ENCODE measurements at places on chromosomes 13 and 19.

DNA sequence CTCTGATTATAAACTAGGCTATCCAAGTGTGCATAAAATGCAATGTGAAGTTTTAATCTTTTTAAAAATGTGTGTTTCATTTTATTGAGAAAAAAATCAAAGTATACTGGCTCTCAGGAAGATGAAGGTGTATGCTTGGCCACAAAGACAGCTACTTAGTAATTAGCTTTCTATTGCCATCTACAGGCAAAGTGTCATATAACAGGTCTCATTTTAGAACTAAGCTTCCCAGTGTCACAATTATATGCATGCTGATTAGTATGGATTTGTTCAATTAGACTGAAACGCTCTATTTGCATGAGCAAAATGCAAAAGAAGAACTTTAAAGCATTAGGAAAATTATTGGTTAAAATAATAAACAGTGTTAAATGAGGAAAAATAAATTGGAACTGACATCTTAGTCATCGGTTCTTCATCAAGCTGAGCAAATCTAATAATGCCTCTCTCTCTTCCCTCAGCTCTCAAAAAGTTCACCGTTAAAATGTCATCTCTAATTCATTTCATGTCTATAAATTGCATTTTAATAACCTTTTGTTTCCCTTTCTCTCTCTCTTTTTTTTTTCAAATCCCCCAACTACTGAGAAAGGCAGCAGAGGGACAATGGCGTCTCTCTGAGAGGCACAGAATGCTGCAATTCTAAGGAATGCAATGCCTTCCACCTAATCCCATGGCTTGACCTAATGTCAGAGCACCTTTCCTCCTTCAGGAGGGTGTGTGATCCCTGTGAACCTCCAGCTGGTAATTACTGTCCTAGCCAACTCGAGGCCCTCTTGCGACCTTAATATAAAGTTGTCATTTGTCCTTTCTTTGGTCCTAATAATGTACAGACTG is 313.1 kb upstream of the MAB21L1 start:
- DNase-seq, result peak; percentile 64

GRCh38 chr19:42450314-42450934 is 7.7 kb upstream of the CXCL17 start:
- DNase-seq, result peak; percentile 94

- no peak for DNase-seq
Observed at GRCh38 chr13:84500016-84500415, 617.7 kb upstream of the SLITRK1 start.

GRCh38 chr19:48147597-48148175 is 22.5 kb downstream of the LIG1 start:
- no peak for DNase-seq

- no peak for DNase-seq
Observed at GRCh38 chr13:62137629-62138405, 722.2 kb upstream of the PCDH20 start.

GRCh38 chr13:28613562-28613961 is 45.4 kb upstream of the POMP start:
- DNase-seq, result no peak

DNA sequence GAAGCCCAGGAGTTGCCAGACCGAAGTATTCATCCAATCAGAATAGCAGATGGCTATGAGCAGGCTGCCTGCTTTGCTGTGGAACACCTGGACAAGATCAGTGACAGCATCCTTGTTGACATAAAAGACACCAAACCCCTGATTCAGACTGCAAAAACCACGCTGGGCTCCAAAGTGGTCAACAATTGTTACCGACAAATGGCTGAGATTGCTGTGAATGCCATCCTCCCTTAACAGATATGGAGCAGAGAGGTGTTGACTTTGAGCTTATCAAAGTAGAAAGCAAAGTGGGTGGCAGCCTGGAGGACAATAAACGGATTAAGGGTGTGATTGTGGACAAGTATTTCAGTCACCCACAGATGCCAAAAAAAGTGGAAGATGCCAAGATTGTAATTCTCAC is 250.3 kb upstream of the OBI1 start:
- no peak for DNase-seq

DNA sequence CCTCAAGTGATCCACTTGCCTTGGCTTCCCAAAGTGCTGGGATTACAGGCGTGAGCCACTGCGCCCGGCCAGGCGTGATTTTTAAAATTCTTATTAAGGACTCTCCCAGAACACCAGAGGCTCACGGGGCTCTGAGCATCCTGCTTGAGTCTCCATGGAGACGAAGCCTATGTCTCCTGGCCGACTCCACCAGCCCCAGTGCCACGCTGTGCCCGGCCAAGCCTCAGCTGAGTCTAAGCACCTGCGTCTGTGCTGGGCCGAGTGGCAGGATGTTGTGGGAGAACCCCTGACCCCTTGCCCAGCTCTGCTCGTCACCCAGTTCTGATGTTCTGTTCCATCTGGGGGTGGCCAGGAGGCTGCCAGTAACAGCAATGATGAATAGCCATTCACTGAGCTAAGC is 3.9 kb upstream of the CELF5 start:
- no peak for DNase-seq

DNA sequence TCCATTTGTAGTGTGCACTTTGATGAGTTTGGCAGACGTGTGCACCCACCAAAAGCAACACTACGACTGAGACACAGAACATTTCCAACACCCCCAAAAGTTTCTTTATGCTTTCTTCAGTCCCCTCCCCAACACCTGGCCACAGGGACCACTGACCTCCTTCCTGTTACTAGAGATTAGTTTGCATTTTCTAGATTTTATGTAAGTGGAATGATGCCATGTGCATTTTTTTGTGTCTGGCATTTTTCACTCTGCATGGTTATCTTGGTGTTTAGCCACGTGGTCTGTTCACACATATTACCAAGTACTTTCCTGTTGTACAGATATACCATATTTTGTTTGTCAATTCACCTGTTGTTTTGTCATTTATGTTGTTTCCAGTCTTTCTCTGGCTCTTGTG is 44.6 kb upstream of the URI1 start:
- no peak for DNase-seq

- peak; percentile 21 for DNase-seq
Observed at GRCh38 chr13:49681842-49682435, 9.3 kb downstream of the EBPL start.

DNA sequence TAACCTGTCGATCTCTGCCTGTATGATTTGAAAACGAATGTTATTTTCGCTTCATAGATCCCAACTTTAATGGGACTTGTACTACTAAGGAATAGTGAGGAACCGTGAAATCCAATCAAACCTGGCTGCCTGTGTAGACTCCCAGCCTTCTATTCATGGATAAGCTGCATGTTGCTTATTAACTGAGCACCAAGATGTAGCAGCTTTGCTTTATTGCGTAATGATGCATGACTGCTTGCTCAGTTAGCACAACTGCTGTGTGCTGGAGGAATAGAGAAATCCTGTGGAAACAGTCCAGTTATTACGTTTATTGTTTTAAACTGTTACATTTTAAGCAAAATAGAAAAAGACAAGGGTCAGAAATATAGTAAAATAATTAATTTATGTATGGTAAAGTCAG is 108.2 kb downstream of the SHISA2 start:
- peak; percentile 42 for DNase-seq

DNA sequence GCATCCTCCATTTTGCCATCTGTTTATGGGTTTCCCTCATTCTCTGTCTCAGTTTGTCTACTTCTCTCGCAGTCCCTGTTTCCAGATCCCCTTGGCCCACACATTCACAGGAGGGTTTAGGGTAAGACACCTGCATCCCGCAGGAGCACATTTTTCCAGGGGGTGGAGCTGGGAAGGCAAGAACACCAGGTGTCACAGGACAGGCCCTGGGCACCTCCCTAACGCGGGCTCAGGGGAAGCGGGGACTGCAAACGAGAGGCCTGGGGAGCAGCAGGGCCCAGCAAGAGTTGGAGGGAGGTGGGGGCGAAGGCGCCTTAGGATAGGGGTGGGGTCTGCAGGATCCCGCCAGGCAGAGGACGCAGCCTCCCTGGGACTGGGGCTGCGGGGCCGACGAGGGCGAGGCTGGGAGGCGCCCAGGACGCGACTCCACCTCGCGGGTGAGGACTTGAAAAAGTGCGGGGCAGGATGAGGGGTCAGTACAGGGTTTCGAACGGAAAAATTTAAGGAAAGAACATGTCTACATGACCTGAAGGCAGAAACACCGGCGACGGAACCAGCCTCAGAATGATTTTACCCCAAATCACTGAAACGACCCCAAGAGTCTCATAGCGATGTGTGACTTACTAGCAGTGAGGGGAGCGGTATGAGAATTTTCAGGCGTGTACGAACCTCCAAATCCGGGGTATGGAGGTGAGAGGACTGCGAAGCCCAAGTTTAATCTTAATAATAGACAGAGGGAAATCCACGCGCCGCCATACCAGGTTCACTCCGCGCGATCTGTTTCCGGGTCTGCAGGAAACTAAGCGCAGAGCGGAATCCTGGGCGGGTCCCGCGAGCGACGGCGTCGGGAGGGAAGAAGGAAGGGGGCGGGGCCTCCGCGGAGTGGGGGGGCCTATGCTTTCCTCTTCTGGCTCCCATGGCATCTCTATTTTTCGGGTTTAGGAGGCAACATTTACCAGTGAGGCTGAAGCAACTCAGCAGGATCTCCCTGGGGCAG is 7.1 kb upstream of the ERVV-2 start:
- peak; percentile 40 for DNase-seq

- DNase-seq, result no peak
Observed at GRCh38 chr13:99386911-99387788, 80.0 kb upstream of the GPR183 start.

GRCh38 chr13:74253161-74253560 is 119.0 kb upstream of the KLF12 start:
- DNase-seq, result no peak

DNA sequence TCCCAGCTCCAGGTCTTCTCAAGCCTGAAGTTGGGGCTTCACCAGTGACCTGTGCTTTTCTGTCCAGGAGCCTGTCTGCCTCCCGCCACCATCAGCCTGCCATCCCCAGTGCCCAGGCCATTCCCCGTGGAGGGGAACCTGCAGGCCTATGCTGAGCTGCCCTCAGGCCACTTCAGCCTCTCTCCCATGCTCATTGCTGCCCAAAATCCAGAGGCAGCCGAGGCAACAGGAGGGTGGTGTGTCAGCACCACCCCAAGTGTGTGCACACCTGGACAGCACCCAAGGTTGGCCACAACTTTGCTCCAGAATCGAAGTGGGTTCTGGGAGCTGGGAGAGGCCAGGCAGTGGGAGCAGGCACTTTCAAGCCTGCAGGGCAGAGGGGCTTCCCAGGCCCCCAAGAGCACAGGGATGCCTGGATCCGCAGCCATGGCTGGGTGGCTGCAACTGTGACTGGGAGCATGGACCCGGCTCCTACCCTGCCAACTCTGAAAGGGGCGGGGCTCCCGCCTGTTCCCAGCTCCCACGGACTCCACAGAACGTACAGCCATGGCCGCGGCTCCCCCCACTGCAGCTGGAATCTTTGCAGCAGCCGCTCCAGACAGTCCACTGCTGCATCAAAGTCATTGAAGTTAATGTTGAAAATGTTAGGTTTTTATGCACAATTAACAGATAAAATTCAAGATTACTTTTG is 1747.0 kb downstream of the OLFM4 start:
- DNase-seq, result no peak

DNA sequence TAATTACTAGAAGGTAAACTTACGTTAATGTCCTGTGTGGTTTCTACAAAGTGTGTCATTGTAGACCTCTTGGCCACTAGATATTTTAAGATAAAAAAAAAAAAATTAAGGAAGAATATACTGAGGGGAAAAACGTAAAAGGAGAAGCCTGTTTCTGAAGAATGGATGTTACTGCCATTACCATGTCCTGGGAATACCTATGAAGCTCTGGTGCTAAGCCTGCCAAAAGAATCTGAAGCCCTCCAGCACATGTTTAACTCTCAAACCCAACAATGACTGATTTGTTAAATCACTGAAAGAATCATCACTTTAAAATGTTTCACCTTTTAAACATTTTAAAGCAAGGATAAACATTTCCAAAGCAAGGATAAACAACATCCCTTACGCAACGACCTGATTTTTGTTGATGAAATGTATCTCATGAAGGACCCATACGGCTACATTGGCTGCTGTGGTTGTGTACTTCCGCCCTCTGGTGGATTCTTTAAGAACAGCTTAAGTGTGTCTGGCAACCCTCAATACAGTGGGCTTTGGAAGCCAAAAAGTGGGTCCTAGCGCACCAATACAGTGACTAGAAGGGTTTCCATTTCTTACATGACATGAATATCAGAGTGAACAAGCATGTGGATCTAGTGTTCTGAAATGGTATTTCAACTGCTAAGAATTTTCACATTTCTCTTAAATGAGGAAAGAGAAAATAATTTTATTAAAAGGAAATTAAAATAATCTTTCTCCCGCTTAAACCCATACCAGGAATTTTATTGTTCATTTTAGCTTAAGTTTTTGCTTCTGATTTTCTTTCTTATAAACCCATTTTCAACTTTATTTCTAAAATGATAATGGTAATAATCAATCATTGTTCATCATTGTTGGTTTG is 74.5 kb upstream of the RAP2A start:
- peak; percentile 89 for DNase-seq

- no peak for DNase-seq
Observed at GRCh38 chr13:47087241-47087640, 190.4 kb upstream of the HTR2A start.

DNA sequence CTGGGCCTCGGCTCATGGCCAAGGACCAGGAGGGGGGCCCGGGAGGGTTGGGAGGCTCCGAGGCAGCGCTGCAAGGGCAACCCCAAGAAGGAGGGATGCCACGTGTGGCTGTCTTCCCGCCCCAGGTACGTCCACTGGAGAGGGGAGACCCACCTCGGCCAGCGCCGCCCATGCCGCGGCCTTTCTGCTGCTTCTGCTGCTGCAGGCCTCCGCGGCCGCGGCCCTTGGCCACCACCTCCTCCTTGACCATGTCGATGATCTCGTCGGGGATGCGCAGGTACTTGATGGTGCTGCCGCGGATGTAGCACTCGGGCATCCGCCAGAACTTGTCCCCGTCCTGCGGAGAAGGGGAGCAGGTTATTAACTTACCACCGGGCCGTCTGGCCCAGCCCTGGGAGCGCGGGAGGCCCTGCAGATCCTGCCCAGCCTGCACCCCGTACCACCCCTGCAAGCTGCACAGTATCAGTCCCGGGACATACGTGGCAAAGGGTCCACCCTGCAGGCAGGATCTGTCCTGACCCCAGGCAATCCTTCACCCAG is 13.3 kb downstream of the LSM4 start:
- no peak for DNase-seq

GRCh38 chr19:13149628-13150186 is 468 bp downstream of the STX10 start:
- peak; percentile 35 for DNase-seq

- no peak for DNase-seq
Observed at GRCh38 chr19:40719414-40719894, 2.5 kb downstream of the ITPKC start.

- no peak for DNase-seq
Observed at GRCh38 chr19:3669082-3669946, 31.0 kb downstream of the PIP5K1C start.

GRCh38 chr19:12701596-12702282 is 5.3 kb upstream of the FBXW9 start:
- DNase-seq, result no peak

GRCh38 chr13:90070837-90071525 is 1276.5 kb upstream of the MIR17HG start:
- DNase-seq, result no peak

GRCh38 chr13:23695196-23695595 is 125.0 kb downstream of the TNFRSF19 start:
- DNase-seq, result no peak
